ENCODE measurements at places on chromosomes 5 and 9.

DNA sequence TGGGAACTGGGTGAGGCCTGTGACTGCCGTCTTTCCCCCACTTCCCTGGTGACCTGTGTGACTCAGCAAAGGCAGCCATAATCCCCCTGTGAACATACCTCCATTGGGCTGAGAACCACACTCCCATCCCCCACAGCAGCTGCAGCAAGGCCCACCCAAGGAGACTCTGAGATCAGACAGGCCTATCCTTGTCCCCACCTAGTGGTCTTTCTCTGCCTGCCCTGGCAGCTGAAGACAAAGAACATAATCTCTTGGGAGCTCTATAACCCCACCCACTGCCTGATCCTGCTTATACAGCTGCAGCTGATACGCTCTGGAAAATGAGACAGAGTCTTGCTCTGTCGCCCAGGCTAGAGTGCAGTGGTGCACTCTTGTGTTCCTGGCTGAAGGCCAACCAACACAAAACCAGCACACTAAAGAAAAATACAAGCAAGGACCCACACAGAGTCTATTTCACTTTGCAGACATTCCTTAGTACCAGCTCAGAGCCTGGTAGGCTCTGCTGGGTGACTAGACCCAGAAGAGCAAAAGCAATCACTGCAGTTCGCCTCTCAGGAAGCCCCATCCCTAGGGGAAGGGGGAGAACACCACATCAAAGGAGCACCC, 106.7 kb downstream of the MCTP1 start:
- no peak for DNase-seq

- no peak for DNase-seq
Measured at GRCh38 chr9:114969269-114969668, 38.9 kb upstream of the TNFSF8 start.

DNA sequence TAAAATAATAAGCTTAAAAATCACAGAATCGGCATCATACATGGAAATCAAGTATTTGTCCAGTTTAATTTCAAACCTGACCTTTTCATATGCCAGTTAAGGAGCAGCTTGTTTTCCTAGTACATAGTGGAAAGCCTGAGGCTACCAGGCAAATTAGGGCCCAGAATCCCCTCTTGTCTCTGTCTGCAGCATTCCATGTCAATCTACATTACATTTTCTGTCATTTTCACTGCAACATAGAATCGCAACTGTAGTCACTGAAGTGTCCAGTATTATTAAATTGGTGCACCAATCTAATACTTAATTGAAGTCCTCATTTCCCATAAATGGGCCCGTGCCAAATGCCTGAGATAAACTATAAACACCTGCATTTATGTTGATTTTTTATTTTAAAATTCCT, 1352.2 kb upstream of the ACO1 start:
- no peak for DNase-seq

DNA sequence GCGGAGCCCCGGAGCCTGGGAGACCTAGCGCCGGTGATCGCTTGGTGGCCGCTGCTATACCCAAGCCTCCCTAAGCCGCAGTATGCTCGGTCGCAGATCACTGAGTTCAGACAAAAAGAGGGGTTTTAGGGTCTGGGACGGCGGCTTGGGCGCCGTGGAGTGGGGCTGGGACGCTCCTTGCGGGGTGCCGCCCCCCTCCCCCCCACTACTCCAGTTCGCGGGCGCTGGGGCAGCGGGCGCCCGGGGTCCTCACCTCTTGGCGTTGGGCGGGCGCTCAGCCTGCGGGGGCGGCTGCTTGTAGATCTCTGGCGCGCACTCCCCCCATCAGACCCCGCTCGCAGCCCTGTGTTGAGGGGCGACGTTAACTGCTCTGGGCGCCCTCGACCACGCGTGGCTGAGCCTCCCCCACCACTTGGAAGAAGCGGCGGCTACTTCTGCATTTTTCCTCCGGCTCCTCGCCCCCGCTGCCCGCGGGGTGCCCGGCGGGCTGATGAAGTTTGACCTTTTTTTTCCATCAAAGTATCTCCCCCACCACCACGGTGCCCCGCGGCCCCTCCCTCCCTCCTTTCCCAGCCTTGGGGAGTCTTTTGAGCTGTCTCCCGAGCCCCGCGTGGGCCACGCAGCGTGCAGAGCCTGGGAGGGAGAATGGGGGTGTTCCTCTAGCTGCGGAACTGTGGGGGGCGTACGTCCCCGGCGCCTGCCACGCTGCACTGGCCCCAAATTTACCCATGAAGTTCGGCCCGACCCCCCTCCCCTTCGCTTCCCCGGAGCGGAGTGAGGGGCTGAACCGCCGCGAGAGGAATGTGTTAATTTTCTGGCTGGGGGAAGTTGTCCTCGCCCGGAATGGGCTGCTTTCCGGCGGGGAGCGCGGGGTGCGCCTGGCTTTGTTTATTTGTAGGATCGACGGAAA, 1.2 kb downstream of the CXXC5 start:
- no peak for DNase-seq

DNA sequence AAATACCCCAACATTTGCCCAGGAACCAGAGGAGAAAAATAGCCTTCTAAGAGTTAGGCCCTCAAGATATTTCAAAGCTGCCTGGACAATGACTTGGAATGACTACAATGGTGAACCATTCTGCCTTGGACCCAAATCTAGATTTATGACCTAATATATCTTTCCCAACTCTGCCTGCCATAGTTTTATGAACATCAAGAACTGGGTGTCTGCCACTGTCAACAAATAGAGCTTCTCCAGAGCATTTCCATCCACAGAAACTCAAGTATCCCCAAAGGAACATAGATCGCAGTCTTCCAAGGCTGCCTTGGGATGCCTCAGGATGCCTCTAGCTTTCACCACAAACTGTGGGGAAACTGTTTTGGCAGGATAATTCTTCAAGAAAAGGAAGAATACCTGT, 48.2 kb upstream of the NFIB start:
- DNase-seq = no peak

DNA sequence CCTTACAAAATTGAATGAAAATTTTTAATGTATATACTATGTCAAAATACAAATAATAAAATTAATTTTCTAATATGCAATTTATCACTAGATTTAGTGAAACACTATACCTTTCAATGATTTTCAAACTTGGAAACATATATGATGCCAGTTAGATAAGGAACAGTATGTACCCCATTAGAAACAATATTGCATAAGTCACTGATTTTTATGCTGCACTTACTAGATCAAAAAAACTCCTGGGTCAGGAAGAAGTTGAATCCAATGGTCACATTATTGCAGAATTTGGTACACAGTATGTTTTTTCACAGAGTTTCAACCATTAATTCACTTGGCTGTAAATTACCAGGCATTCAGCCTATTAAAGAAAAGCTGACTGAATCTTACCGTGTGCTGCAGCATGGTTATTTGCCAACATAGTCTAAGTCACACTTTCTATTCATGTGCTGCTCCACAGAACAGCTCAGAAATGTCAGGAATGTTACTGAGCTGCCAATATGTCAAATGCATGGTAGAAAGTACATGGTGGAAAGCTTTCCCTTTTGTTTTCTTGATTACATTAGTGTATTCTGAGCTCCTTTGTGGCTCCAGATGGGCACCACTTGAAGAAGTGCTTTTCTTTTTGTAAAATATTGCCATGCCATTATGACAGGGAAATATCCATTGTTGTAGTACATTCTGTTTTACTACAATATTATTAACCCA, 9.9 kb upstream of the PRR16 start:
- DNase-seq = no peak

GRCh38 chr9:21267485-21268346, 27.9 kb upstream of the IFNA14 start:
- DNase-seq = no peak

DNA sequence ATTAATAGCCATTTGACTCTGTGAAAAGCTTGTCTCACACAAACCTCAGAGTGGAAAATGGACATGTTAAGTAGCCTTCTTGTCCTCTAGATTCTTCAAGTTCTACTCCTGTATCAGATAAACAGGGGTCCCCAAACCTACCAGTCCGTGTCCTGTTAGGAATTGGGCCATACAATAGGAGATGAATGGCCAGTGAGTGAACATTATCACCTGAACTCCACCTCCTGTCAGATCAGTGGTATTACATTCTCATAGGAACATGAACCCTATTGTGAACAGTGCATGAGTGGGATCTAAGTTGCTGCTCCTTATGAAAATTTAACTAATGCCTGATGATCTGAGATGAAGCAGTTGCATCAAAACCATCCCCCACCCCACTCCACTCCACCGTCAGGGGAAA, 136.3 kb downstream of the TMEM232 start:
- DNase-seq = no peak

DNA sequence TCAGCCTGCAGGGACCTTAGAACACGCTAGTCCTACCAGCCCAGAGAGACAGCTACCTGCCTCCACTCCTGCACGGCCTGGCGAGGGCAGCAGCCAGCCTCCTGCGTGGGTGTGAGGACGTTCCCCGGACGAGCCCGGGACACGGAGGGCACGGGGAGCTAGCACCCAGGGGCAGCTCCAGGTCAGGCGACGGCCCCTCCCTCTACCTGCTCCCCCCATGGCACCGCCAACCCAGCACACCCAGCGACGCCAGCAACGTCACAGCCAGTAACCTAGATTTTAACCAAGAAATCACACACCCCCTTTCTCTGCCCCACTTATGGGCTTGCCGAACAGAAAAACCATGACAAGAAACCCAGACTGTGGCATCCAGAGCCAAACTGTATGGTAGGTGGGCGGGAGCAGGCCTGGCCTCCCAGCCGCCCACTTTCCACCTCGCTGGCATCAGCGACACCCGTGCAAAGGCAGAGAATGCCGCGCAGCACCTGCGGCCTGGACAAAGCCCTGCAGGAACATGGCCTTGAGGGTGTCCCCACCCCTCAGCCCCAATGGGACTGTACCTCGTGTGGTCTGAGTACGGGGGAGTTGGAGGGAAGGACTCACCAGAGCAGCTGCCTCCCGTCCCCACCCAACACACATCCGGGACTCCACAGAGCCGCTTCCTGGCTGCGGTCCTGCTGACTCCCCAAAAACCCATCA, 47.9 kb downstream of the NACC2 start:
- DNase-seq = no peak

GRCh38 chr9:110844121-110844520, 175.5 kb downstream of the MUSK start:
- no peak for DNase-seq

- DNase-seq = no peak
Measured at GRCh38 chr5:916441-917293, 24.0 kb downstream of the TRIP13 start.

DNA sequence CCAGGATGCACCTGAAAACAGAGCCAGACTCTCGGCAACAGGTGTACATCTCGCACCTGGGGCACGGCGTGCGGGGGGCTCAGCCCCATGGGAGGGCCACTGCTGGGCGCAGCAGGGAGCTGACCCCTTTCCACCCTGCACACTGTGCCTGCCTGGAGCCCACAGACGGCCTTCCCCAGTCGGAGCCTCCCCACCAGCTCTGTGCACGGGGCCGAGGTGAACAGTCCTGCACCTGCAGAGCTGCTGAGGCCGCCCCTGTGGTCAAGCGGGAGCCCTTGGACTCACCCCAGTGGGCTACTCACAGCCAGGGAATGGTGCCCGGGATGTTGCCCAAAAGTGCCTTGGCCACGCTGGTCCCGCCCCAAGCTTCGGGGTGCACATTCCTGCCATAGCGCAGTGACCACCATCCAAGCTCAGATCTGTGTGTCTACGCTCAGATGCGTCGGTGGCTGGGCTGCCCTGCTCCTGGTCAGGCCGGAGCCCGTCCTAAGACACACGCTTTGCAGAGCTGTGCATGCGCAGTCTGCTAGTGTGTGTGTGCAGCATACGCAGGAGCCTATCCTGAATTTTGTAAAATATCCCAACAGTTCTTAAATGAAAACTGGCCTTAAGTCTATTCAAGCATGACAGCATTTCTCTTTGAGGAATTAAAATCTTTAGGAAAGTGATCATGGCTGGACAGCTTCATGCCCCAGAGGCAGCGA, 8.4 kb upstream of the EXOC3 start:
- DNase-seq = no peak

DNA sequence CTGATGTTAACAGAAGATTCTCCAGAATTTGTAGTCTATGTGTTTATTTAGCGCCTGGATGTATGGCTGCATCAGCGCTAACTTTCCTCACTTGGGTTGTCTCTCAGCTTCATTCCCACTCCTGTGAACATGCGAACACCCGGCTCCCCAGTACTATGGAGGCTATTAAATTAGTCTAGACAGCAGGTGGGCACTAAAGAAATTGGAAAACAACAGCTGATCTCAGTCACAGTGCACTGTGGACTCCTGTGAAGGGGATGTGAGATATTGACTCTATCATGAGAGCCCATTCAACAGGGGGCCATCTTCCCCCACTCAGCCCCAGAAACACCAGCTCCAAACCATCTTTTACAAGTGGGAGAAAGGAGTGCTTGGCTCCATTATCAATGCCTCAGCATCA, 471.0 kb downstream of the KDM4C start:
- no peak for DNase-seq

DNA sequence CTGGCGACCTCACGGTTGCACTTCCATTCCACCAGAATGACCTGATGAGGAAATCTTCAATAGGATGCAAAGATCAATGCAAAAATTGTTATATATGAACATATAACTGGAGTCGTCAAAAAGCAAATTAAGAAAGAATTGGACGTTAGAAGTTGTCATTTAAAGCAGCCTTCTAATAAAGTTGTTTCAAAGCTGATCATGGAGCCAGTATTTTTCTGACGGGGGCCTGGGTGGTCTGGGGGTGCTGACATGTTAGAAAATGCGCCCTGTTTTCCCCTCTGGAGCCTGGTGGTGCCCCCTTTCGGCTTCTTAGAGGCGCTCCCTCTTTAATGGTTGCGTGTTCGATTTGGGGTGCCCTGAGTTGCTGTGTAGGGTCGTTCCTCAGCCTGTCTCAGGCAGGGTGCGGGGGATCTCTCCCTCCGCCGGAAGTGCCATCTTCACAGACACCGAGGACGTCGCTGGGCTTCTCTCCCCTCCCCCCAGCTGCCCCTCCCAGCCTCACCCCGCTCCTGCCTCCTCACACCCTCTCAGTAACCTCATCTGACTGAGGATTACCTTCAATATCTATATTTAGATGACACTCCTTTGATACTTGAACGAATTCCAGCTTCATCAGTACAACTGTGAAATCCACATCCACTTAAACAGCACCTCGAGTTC, 18.3 kb downstream of the PTGES2 start:
- DNase-seq = no peak

DNA sequence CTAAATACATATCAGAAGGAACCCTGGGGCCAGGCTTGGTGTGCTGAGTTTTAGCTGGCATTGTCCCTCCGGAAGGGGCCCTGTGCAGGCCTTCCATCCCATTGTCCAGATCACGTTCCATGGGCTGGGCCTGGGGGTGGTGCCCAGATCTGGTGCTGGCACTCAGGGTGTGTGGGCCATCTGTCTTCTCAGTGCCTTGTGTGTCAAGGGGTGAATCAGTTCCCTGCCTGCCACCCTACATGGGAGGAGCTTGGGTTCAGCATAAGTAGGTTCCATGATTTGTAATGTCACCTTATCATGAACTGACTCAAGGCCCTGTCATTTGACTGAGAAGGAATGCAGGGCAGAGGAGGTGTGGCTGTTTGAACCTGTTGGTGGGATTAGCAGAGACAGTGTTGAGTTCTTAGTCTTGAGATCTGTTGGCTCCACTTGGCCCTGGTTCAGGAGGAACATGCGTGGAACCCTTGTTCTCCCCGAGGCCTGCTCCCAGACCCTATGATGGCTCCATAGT, 176.8 kb downstream of the MACROH2A1 start:
- no peak for DNase-seq

Measured in NK-92 treated with Interleukin-12 subunit alpha and Interleukin-12 subunit beta, amount 100 ng/mL, for 24 hours (cell line).